ENCODE measurements at places on chromosomes 5 and 9.

- no peak for DNase-seq
Observed at GRCh38 chr5:107812570-107813141, 141.9 kb upstream of the EFNA5 start.

- no peak for DNase-seq
Observed at GRCh38 chr9:126055381-126055985, 271.1 kb upstream of the MVB12B start.

DNA sequence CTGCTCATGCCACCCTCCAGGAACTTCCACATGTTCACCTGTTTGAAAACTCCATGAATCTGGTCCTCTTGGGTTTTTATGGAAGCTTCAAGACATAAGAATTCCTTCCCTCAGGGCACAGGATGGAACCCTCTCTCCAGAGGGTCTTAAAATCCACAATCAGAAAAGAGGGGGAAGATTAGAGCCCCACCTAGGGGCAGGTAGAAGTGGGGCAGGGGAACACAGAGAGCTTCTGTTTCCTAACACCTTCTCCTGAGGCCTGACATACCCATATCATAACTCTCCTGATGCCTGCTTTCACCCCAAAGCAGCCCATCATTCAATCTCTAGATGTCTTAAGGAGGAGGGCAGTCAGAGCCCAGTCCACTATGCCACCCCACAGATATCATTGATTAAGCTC lies 1087.7 kb upstream of the ARRDC3 start:
- DNase-seq = no peak

- no peak for DNase-seq
Observed at GRCh38 chr9:104906441-104907277, 21.3 kb downstream of the ABCA1 start.

GRCh38 chr9:31302620-31303418 lies 1081.6 kb upstream of the ACO1 start:
- no peak for DNase-seq

GRCh38 chr5:57349214-57349613 lies 133.4 kb downstream of the ACTBL2 start:
- no peak for DNase-seq

DNA sequence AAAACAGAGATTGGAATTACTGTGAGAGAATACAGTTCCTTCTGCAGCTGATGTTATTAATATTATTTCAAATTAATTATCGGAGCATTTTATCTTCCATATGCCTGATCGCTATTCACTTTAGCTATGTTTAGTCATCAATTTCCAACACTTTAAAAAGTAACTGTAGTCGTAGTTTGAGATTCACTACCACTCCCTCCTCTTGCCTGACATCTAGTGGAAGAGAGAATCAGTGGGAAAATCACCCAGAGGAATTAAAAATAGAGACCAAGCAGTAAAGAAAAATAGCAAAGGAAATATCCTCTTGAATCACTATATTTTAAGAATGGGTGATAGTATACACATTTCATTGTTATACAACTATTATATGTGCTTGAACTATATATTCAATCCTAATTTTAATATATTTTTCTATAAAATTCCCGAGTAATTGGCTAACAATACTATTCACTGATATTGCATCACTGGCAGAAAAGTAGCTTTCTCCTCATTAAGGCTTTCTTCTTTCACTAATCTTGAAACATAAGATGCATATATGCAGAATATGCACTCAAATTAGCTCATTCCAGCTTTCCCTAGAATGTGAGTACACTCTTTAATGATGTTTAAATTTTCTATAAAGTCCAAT lies 708.7 kb downstream of the CDH9 start:
- DNase-seq = no peak

DNA sequence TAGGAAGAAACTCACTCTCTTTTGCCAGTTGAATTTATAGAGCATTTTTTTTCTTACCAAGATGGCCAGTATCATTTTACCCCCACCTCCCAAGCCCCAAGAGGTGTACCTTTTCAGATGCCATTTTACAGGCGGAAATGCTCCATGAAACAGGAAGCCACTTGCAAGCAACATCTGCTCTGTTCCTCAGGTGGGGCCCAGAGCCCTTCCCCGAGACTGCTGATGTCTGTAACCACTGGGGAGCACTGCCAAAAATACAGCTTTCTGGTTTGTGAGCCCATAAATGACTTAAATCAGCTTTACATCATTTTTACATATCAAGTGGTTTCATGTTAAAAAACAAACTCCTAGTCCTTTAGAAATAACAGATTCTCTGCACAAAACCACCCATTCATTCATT lies 42.9 kb upstream of the GARNL3 start:
- no peak for DNase-seq

DNA sequence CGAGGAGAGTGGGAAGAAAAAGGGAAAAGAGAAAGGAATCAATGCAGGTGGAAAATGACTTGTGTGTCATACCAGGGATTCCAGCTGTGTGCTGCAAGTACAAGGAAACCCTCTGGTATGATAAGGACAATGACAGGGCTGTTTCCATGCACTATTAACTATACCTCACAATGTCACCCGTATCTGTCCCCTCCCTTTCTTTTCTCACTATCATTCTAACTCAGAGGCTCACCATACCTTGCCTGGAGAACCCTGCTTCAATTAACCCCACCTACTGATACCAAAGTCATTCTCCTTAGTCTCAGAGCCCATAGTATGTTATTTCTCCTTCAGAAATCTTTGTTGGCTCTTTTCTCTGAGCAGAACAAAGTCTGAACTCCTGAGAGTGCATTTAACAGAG lies 236.2 kb upstream of the NREP start:
- no peak for DNase-seq

GRCh38 chr9:126681336-126681735 lies 67.6 kb downstream of the LMX1B start:
- DNase-seq = no peak

- no peak for DNase-seq
Observed at GRCh38 chr5:31397926-31398557, 133.9 kb downstream of the DROSHA start.

GRCh38 chr5:143262393-143263174 lies 140.9 kb downstream of the NR3C1 start:
- no peak for DNase-seq

- no peak for DNase-seq
Observed at GRCh38 chr9:90841213-90841612, 39.6 kb downstream of the SYK start.

GRCh38 chr5:81303563-81303962 lies 2.2 kb downstream of the ZCCHC9 start:
- no peak for DNase-seq

GRCh38 chr9:108150736-108151586 lies 661.4 kb upstream of the KLF4 start:
- no peak for DNase-seq

DNA sequence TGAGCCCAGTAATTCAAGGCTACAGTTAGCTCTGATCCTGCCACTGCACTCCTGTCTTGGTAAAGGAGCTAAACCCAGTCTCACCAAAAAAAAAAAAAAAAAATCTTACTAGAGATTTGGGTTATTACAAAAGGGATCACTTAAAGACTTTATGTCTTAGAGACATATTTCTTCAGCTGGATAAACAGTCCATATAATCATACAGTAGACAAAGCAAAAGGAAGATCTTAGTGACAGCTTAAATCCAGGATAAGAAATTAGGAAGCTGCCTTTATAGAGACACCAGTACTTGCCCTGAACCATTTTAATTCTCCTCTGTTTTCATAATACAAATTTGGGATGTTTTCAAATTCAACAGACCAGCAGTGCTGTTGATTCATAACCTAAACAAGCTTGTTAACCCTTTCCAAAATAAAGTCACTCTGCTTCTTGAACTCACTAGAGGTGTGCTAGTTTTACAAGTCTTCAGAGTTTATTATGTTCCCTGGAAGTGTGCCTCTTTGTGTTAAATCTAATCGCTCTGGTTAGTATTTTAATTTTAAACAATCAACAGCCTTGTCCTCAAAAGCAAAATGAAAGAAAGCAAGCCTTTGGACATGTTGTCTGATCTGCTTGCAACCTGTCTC lies 255.5 kb downstream of the ARRDC3 start:
- DNase-seq = no peak

- DNase-seq = no peak
Observed at GRCh38 chr5:59300930-59301329, 592.6 kb downstream of the PDE4D start.

DNA sequence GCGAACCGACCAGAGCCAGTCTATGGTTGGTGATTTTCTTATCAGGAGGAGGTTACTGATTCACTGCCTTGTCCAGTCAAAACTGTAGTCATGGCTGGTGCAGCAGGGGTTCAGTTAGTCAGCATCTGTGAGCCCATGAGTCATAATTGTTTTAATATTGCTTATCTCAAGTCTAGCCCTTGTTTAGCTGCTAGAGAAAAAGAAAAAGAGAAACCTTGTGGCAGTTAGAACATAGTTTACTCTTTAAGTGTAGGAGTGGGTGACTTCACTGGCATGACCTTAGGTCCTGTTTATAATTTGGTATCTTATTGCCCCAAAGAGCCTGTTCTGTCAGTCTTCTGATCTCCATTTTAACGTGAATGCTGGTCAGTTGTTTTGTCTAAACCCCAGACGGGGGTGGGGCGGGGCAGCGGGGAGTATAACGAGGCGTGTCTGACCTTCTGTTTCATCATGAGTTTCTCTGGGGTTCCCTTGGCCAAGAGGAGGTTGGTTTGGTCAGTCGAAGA lies 76.9 kb upstream of the NFIL3 start:
- DNase-seq = no peak

DNA sequence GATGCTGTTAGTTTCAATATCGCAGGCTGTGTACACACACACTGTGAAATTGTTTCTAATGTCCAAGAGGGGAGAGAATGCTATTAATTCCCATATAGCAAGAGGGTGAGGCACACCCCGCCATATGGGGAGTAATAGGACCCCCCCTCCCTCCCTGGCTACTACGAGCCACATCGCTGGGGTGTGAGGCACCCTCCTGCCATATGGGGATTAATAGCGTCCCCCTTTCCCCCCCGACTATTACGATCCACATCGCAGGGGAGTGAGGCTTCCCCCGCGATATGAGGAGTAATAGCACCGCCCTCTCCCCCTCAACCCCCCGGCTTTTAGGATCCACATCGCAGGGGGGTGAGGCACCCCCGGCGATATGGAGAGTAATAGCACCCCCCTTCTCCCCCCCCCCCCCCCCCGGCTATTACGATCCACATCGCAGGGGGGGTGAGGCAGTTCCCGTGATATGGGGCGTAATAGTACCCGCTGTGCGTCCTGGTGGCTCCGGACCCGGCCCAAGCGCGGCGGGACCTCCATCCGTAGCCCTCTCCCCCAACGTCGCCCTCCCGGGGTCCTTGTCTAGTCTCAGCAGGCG lies 494 bp upstream of the STK32A start:
- no peak for DNase-seq

DNA sequence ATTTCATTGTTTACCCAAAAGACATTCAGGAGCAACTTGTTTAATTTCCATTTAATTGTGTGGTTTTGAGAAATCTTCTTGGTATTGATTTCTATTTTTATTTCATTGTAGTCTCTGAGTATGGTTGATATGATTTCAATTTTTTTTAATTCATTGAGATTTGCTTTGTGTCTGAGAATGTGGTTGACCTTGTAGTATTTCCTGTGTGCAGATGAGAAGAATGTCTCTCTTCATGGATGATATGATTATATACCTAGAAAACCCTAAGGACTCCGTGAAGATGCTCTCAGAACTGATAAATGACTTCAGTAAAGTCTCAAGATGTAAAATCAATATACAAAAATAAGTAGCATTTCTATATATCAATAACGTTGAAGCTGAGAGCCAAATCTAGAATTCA lies 202.4 kb upstream of the CDH9 start:
- DNase-seq = no peak

- DNase-seq = no peak
Observed at GRCh38 chr9:123735376-123735775, 194.6 kb downstream of the DENND1A start.

GRCh38 chr9:71004196-71004595 lies 117.2 kb downstream of the TRPM3 start:
- DNase-seq = no peak

DNA sequence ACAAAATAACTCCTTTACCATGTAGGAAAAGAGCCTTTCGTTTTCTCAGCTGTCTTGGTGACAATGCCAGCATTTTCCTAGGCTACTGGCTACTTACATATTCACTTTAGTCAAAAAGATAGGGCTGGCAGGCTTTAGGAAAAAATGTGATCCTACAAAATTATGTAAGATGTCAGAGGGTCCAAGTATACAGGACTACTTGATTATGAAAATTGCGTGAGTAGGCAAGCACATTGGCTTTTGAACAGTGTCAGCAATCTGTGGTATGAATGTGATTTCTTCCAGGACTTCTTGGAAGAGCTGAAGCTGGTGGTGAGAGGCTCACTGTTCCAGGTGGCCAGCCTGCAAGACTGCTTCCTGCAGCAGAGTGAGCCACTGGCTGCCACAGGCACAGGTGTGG lies 22.8 kb downstream of the THBS4 start:
- no peak for DNase-seq

GRCh38 chr9:69546265-69546664 lies 125.9 kb downstream of the APBA1 start:
- DNase-seq = no peak

GRCh38 chr9:116096853-116097252 lies 56.7 kb upstream of the PAPPA start:
- DNase-seq = no peak

GRCh38 chr5:138658676-138659075 lies 83.5 kb upstream of the HSPA9 start:
- DNase-seq = no peak

- DNase-seq = no peak
Observed at GRCh38 chr9:31839273-31839672, 545.2 kb upstream of the ACO1 start.

- DNase-seq = no peak
Observed at GRCh38 chr5:62354028-62354874, 48.2 kb downstream of the KIF2A start.

GRCh38 chr9:114060070-114060469 lies 18.0 kb downstream of the AMBP start:
- DNase-seq = no peak

DNA sequence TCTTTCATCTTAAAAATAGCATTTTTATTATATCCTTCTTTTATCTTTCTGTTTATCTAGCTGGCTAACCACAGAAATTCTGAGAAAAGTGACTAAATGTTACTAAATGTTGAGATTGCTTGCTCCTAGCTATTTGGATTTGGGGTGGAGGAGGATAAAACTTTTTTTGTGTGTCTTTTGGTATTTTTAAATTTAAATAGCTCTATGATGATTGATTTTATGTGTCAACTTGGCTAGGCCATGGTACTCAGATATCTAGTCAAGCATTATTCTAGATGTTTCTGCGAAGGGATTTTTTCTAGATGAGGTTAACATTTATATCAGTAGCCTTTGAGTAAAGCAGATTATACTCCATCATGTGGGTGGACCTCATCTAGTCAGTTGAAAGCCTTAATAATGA lies 75.0 kb downstream of the GCNT1 start:
- DNase-seq = no peak

- no peak for DNase-seq
Observed at GRCh38 chr9:136808806-136809158, 1.0 kb downstream of the RABL6 start.

GRCh38 chr5:43411495-43411894 lies 696 bp downstream of the CCL28 start:
- DNase-seq = no peak

- no peak for DNase-seq
Observed at GRCh38 chr5:175654339-175654738, 3.5 kb upstream of the HRH2 start.
